ENCODE measurements at places on chromosomes 5 and 9. TPM values are rescaled to one million over a fixed set of nuclear protein-coding genes. Genes with fewer than 3 reads are reported as not detected.

DNA sequence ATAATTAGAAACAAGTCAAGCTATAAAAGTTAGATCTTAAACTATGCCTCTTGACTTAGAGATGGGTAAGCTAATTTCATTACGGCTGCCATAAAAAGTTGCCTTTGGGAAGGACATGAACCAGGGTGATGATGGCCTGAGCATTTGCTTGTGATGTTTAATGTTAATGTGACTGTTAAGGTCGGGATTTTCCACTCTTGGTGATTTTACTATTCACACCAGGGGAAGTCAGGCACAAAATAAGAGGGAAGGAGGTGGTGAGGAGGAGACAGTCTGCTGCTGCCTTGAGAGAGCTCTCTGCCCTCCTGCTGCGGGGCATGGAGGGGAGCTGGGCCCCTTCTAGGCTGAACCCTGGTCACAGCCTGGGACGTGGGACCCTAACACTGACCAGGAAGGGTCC lies 34.4 kb downstream of the AHRR start:
- no peak for DNase-seq

Gene GPRIN1
- 9.0 TPM for polyA plus RNA-seq

GRCh38 chr5:33409435-33410170 lies 31.2 kb upstream of the TARS1 start:
- no peak for DNase-seq

Gene PRDM9
- not detected for polyA plus RNA-seq

Gene TAF11L10
- not detected for polyA plus RNA-seq

Gene LRRTM2
- 0.19 TPM for polyA plus RNA-seq

GRCh38 chr5:129041196-129041881 lies 53.2 kb upstream of the ISOC1 start:
- DNase-seq = no peak

Gene SPINK7
- polyA plus RNA-seq = 0.43 TPM

DNA sequence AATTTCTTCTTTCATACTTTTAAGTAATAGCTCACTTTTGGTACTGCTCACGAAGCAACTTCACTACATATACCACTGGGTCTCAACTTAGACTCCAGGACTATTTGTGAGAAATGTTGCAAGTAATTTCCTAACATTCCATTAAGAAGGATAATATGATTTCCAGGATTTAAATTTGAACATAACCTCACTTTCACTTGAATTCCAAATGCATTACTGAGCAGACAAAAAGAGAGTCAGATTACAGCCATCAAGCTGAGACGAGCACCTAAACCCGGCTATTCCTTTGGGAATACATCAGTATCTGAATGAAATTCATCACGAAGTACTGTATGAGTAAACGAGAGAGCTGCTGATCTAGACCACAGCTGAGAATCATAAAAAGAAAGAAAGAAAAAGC lies 47.3 kb downstream of the LIFR start:
- no peak for DNase-seq

- no peak for DNase-seq
Measured at GRCh38 chr5:150279330-150280020, 10.1 kb downstream of the CAMK2A start.

DNA sequence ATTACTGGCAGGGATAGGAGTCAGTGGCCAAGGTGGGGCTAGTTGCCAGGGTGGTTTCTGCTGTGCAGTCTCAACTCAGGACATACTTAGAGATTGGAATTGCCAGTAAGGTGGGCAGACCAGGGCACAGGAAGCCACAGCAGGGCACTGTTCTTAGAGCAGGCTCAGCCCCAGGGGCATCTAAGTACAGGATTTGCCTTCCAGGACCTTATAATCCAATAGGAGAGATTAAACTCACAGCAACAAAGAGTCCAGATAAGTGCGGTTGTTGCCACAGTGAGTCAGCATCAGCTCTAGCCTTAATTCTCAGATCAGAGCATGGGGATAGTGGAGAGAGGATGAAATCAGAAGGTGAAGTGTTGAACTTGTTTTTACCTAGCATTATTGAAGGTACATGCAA lies 265.8 kb upstream of the TRPC7 start:
- no peak for DNase-seq

- no peak for DNase-seq
Measured at GRCh38 chr5:6705088-6705487, 8.1 kb upstream of the TENT4A start.

Gene PPP3R2
- polyA plus RNA-seq = not detected

- DNase-seq = no peak
Measured at GRCh38 chr9:28714188-28714587, 1140.9 kb upstream of the C9orf72 start.

Gene PCDHA3
- polyA plus RNA-seq = 0.10 TPM

GRCh38 chr5:127793879-127794278 lies 90.7 kb downstream of the CCDC192 start:
- DNase-seq = no peak

DNA sequence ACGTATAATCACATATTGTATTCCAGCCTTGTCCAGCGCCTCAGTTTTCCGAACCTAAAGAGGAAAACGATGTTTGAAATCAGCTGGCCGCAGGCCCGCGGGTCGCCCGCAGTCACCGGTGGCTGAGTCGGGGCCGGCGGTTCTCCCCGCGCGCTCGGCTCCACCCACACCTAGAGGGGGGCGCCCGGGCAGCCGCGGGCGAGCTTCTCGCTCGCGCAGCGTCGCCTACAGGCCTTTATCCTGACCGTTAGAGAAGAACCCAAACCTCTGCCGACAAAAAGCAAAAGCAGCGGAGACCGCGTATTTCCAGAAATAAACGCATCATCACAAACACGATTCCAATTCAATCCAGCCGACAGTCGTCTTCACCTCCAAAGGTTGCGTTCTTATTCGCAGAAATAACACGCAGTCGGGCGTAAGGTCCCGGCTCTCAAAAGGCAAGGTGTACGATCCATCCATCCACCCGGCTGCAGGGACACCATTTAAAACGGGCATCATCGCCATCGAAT lies 725 bp upstream of the NIPBL start:
- peak; percentile 87 for DNase-seq

GRCh38 chr9:78316166-78316892 lies 19.4 kb downstream of the PSAT1 start:
- DNase-seq = no peak

DNA sequence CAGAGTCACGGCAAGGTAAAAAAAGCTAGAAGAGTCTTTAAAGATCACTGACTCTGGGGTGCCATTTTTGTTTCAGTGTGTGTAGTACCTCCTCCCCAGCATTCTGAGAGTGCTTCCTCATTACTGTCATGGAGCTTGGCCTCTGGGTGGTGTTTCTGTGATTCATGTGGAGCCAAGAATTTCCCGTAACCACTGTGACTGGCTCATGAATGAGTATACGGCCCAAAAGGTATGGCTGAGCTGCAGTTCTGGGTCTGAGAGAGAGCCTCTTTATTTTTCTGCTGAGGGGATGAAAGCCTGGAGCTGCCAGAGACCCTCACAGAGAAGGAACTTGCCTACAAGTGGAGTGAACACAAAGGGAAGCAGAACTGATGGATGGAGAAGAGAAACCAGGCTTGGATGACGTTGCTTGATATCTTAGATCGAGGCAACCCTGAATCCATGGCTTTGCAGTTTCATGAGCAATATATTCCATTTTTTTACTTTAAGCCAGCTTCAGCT lies 85.6 kb downstream of the PTTG1 start:
- no peak for DNase-seq

DNA sequence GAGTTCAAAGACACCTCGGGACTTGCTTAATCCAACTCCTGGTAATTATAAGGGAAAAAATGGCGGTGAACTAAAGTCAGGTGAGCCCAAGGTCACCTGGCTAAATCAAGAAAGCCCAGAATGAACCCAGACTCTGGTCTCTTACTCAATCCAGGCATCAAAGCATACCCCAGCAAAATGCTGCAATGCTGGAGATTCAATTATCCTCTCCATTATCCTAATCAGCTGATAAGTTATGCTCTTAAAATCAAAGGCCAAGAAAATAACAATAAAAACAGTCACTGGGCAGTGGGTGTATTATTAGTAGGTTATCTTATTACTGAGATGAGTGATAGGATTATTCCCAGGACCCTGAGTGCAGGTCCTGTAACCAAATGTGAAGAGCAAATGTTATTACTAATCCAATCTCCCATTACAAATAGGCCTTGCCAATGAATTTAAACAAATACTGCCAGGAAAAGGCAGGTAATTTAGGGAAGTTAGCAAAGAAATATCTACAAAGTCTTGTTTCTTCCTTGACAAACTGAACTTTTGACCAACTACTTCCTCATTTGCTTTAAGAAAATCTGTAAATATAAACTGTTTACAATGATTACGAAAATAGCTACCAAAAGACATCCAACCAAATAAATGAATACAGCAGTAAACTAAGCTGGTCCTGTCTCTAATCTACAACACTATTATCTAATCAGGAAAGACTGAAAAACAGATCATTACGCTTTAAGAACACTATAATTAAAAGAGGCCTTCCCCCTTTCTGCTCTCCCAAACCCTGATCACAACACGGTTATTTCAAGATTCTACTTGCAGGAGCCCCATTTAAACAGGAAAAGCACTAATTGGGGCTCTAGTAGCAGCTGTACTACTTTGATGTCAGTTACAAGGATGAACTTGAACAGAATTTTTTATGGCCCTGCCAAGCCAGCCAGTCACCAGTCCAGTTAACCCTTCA lies 103.2 kb downstream of the MED27 start:
- DNase-seq = no peak

DNA sequence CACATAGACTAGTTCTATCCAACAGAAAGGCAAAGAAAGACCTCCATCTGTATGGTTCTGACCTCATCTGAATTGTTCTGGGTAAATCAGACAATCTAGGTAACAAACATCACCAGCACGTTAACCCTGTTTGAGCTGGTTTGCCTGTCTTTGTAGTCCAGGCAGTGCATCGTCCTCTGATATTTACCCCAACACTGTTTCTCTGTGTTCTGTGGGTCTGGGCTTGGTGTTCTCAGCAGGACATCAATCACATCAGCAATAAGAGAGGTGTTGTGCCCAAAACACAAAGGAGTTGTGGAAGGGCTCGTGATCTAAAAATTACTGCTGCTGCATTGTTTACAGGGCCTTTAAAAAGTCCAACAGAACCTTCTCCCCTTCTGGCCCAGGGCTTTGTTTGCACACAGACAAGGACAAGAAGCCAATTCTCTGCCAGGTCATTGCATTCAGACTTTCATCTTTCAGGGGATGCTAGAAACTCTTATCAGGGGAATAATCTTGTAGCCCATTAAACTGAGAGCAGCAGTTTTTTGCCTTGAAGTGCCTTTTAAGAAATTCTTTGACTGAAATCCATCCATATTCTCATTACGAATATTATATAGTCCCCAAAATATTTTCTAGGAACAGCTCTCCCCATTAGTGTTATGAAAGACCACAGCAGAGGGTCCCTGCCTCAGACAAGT lies 30.5 kb upstream of the MAP1B start:
- DNase-seq = no peak

Gene IFNA13
- not detected for polyA plus RNA-seq

DNA sequence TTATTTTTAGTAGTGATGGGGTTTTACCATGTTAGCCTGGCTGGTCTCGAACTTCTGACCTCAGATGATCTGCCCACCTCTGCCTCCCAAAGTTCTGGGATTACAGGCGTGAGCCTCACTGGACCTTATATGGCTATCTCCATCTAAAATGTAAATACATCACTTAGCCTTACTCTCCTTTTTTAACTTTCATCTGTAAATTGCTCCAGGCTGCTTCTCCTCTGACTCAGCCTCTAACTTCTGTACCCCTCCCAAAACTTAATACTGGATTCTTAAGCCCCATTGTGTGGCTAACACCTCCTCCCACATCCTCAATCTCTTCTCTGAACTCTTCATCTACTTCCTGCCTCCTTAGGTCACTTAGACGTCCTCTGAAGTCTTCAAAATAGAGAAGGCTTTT lies 4.0 kb downstream of the SNX30 start:
- no peak for DNase-seq

GRCh38 chr9:116543731-116544400 lies 143.2 kb upstream of the TRIM32 start:
- no peak for DNase-seq

Gene HAPLN1
- polyA plus RNA-seq = 3.9 TPM

DNA sequence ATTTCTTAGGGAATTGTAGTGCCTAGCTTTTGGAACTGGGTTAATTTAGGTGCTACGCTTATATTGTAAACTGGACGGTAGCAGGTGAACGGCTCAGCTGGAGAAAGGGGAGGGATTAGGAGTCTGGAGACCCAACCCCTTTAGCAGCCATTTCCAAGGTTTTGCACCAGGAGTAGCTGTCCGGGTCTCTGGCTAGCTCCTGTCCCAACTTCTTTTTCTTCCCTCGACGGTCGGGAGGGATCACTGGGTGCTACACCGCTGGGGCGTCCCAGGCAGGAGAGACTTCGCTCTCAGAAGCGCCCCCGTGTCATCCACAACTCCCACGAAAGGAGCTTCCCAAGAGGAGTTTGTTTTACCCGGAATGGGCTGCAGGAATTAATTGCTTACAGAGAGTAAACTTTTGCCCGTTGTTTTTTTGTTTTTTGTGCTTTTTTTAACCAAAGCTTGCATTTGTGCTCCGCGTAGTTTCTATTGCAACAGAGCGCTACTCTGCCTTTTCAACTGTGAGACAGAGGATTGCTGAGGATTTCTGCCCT lies 1640.9 kb upstream of the C9orf72 start:
- DNase-seq = peak; percentile 11

DNA sequence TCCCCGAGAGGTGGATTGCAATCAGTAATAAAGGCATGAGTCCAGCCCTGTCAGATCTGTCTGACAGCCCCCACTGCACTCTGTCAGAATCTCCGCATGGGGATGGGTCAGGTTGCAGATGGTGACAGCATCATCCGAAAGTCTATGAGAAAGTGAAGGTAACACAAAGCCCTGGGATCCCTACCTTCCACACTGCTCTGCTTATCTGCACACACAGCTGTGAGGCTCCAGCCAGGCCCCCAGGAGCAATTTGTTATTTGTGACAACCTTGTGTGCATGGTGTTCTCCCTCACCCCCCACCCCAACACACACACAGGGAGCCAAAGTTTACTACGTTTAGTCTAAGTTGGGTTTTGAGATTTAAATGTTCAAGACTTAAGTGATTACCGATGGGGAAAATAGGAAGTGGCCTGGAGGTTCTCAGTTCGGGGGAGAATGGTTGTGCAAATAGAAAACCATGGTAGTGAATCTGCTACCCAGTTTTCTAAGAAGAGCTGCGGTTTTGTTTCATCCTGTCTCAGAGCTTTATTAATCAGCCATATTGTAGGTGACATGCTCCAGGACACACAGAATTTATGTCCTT lies 92.7 kb downstream of the SV2C start:
- DNase-seq = no peak

Gene CCDC171
- polyA plus RNA-seq = 1.4 TPM

Gene PRUNE2
- polyA plus RNA-seq = 1.6 TPM

- DNase-seq = no peak
Measured at GRCh38 chr9:60545346-60545877, 368.8 kb upstream of the SPATA31A5 start.

Gene DRD1
- not detected for polyA plus RNA-seq

All from small intestine (tissue), 16 donors.